CD4-positive, alpha-beta memory T cell (primary cell): ENCODE measurements at places on chromosomes 11 and 22. TPM values are rescaled to one million over a fixed set of nuclear protein-coding genes. Genes with fewer than 3 reads are reported as not detected.

GRCh38 chr11:57512646-57513451, 2.7 kb downstream of the SLC43A1 start:
- DNase-seq = no peak
- H3K27me3 ChIP-seq = no peaks in the 10 kb centered on the region
- H3K36me3 ChIP-seq = no peaks in the 10 kb centered on the region
- peaks cover 22% of the 10 kb centered on the region for H3K4me1 ChIP-seq
- H3K4me3 ChIP-seq = no peak overlapping the region

MYH9 gene
- 17.3 TPM for polyA plus RNA-seq

DNA sequence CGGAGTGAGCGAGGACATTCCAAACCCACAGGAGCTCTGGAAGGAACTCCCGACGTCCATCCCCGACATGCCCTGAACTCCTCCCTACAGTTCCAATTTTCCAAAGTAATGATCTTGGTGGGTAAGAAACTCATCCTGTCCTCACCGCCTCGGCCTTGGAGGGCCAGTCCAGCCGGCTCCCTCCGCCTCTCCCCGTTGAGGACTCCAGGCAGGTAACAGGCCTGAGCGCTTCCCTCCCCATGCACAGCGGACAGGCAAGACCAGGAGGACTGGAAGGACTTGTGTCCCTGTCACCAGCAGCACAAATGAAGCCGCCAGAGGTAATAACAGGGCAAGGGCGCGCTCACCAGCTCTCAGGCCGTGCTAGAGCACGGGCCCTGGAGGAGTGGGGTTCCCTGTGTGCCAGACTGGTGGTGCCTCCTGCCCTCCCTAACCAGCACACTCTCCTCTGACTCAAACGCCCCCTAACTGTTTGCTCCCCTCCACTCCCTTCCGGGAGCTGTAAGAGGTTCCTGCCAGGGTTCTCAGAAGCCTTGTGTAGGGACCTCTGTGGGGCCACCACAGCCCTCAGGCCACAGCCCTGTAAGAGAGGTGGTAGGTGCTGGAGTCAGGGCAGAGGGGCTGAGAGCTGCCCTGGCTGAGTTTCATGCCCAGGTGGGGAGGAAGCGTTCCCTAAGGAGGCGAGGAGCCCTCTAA, 17.1 kb downstream of the OVOL1 start:
- H3K4me3 ChIP-seq = no peak overlapping the region
- no peak overlapping the region for H3K27ac ChIP-seq
- no peak for DNase-seq
- H3K36me3 ChIP-seq = no peaks in the 10 kb centered on the region

DNA sequence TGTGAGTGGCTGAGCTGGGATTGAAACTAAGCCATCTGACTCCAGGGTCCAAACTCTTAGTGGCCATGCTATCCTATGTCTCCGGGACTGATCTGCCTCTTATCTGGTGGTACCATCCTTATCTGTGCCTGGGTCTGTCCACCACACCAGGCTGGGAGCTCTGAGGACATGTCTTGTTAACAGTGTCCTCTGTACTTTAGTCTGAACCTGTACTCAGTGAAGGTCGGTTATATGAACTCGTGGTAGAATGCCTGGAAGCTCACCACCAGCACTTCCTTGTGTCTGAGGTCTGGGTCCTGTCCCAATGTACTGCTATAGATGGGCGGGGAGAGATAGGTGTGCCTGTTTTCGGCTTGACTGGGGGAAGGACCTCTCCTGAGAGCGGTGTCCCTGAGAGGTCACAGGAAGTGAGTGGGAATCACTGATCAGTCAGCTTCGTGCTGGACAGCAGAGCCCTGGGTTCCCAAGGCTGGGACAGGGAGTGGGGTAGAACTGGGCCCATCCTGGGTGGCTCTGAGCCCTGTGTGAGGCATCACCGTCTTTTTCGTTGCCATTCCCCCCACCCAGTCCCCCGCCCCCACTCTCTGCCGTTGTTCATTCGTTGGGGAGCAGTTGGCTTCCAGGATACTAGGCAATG, 8.9 kb downstream of the MYO7A start:
- DNase-seq = no peak
- H3K27ac ChIP-seq = no peak overlapping the region
- H3K4me1 ChIP-seq = peaks cover under 1% of the 10 kb centered on the region
- no peaks in the 10 kb centered on the region for H3K36me3 ChIP-seq
- no peak overlapping the region for H3K4me3 ChIP-seq

DNA sequence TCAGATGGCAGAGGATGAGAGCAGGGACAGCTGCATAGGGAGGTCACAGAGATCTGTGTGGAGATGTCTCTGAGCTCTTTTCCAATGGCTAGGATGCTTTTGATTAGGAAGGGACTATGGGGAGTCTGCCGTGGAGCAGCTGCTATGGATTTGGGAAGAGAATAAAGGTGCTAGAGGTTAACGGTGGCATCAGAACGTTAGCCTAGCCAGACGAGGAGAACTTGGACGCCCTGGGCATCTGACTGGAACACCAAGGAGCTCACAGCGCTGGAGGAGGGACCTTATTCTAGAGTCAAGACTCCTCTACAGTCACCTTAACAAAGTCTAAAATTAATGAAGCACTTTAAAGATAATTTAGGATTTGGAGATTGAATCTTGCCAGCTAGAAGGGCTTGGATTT, 157.2 kb upstream of the B3GAT1 start:
- no peaks in the 10 kb centered on the region for H3K36me3 ChIP-seq
- no peaks in the 10 kb centered on the region for H3K4me1 ChIP-seq
- H3K4me3 ChIP-seq = no peak overlapping the region

DNA sequence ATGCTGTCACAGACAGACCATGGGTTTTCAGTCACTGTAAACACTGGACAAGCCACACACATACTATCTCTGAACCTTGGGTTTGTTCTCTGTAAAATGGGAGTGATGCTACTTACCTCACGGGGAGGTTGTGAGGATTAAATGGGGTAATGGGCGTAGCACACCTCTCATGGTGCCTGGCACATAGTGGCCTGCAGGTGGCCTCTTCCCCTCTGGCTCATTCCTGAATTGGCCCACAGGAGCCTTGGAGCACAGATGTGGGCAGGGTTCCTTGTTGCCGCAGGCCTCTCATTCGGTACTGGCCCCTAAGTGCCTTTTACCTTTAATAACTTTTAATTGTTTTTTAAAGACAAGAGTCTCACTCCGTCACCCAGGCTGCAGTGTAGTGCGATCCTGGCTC, 11.7 kb downstream of the MICAL2 start:
- no peak for DNase-seq
- no peak overlapping the region for H3K4me3 ChIP-seq
- H3K27ac ChIP-seq = no peak overlapping the region
- no peaks in the 10 kb centered on the region for H3K27me3 ChIP-seq

GRCh38 chr11:62726156-62726914, 922 bp downstream of the HNRNPUL2 start:
- peaks cover 54% of the 10 kb centered on the region for H3K4me1 ChIP-seq
- H3K36me3 ChIP-seq = peaks cover 29% of the 10 kb centered on the region
- DNase-seq = no peak
- H3K4me3 ChIP-seq = peak overlapping the region; percentile 95

DNA sequence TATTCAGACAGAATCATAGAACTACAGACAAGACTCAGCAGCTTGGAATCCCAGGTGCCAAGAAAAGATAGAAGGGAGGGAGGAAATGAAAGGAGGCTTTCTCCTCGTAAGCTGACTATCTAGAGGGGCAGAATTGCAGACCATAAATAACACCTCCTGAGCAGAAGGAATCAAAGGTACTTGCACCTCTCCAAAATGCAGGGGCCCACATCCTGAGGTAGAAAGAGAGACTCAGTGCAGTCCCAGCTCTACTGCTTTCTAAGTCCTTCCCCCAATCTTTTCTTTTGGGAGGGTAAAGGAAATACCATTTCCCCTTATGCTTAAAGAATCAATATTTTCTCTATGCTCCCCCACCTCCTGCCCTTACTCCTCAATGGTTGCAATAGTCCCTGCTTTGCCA, 55.2 kb downstream of the SYTL2 start:
- peak overlapping the region; percentile 3 for H3K27ac ChIP-seq
- DNase-seq = no peak
- no peaks in the 10 kb centered on the region for H3K36me3 ChIP-seq
- H3K4me1 ChIP-seq = peaks cover 89% of the 10 kb centered on the region
- peak overlapping the region; percentile 3 for H3K4me3 ChIP-seq
- no peaks in the 10 kb centered on the region for H3K27me3 ChIP-seq

LGALS12 gene
- not detected for polyA plus RNA-seq

GRK2 gene
- 63.7 TPM for polyA plus RNA-seq

- H3K4me3 ChIP-seq = no peak overlapping the region
- no peaks in the 10 kb centered on the region for H3K4me1 ChIP-seq
- no peak for DNase-seq
- H3K27me3 ChIP-seq = no peaks in the 10 kb centered on the region
Observed at GRCh38 chr11:17767914-17768313, 33.3 kb downstream of the KCNC1 start.

SLC29A2 gene
- 3.1 TPM for polyA plus RNA-seq

- H3K27ac ChIP-seq = no peak overlapping the region
- H3K36me3 ChIP-seq = no peaks in the 10 kb centered on the region
- no peak overlapping the region for H3K4me3 ChIP-seq
Observed at GRCh38 chr11:14374922-14375830, 16.2 kb upstream of the RRAS2 start.

- no peak overlapping the region for H3K4me3 ChIP-seq
- no peak overlapping the region for H3K27ac ChIP-seq
- no peaks in the 10 kb centered on the region for H3K36me3 ChIP-seq
- H3K4me1 ChIP-seq = no peaks in the 10 kb centered on the region
- no peaks in the 10 kb centered on the region for H3K27me3 ChIP-seq
- DNase-seq = no peak
Observed at GRCh38 chr11:12280199-12280837, 97.1 kb upstream of the PARVA start.

TBX1 gene
- polyA plus RNA-seq = not detected

HTR3A gene
- polyA plus RNA-seq = 0.23 TPM

DNA sequence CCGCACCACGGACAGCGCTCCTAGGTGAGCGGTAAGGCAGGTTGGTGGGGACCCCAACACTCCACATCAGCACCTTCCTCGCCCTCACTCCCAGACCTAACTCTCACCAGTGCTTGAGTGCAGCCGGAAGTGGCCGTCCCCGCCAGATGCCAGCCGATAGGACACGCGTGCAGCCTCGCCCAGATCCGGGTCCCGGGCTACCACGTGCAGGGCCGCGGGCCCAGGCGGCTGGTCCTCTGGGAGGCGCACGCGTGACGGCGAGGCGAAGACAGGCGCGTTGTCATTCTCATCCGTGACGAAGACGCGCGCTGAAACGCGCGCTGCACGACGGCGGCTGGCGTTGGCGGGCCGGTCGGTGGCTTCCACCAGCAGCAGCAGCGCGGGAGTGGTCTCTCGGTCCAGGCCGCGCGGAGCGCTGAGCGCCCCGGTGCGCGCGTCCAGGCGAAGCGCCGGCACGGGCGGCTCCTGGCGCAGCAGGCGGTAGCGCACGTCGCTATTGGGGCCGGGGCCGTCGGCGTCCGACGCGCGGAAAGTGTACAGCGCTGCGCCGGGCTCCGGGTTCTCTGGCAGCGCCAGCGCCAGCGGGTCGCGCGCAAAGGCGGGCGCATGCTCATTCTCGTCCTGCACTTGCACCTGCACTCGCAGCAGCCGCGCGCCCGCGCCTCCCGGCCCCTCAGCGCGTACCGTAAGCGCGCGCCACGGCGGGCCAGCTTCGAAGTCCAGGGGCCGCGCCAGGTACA, 10.8 kb upstream of the TPP1 start:
- H3K27ac ChIP-seq = no peak overlapping the region
- H3K4me1 ChIP-seq = peaks cover 15% of the 10 kb centered on the region
- H3K27me3 ChIP-seq = no peaks in the 10 kb centered on the region
- H3K4me3 ChIP-seq = no peak overlapping the region

GRCh38 chr22:49455595-49455994, 372.1 kb downstream of the BRD1 start:
- DNase-seq = no peak
- no peaks in the 10 kb centered on the region for H3K36me3 ChIP-seq
- no peak overlapping the region for H3K4me3 ChIP-seq
- no peaks in the 10 kb centered on the region for H3K4me1 ChIP-seq
- no peak overlapping the region for H3K27ac ChIP-seq

DNA sequence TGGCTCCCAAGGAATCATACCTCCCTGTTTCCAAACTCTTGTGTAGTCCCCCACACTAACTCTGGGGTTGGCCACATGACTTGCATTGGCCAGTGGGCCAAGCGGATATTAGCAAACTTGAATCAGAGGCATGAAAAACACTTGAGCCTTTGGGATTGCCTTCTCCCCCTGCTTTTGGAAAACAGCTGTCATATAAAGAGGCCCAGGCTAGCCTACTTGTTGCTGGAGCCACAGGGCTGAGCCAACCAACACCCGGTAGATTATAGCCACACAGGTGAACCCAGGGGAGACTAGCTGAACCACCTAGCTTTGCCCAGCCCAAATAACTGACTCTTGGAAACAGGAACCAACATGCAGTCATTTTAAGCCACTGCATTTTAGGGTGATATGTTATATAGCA, 354.8 kb downstream of the TENM4 start:
- H3K4me3 ChIP-seq = no peak overlapping the region
- DNase-seq = no peak
- no peaks in the 10 kb centered on the region for H3K4me1 ChIP-seq
- no peak overlapping the region for H3K27ac ChIP-seq
- H3K36me3 ChIP-seq = no peaks in the 10 kb centered on the region

GSTT2 gene
- not detected for polyA plus RNA-seq

GRCh38 chr11:125401746-125402145, 94.3 kb downstream of the FEZ1 start:
- DNase-seq = no peak
- H3K27me3 ChIP-seq = peaks cover 14% of the 10 kb centered on the region
- H3K27ac ChIP-seq = no peak overlapping the region
- H3K36me3 ChIP-seq = no peaks in the 10 kb centered on the region

MN1 gene
- polyA plus RNA-seq = not detected

CARD16 gene
- 219 TPM for polyA plus RNA-seq

GRCh38 chr11:13152264-13152663, 125.3 kb upstream of the BMAL1 start:
- H3K36me3 ChIP-seq = no peaks in the 10 kb centered on the region
- H3K4me3 ChIP-seq = no peak overlapping the region
- H3K27ac ChIP-seq = no peak overlapping the region
- H3K27me3 ChIP-seq = no peaks in the 10 kb centered on the region

DNA sequence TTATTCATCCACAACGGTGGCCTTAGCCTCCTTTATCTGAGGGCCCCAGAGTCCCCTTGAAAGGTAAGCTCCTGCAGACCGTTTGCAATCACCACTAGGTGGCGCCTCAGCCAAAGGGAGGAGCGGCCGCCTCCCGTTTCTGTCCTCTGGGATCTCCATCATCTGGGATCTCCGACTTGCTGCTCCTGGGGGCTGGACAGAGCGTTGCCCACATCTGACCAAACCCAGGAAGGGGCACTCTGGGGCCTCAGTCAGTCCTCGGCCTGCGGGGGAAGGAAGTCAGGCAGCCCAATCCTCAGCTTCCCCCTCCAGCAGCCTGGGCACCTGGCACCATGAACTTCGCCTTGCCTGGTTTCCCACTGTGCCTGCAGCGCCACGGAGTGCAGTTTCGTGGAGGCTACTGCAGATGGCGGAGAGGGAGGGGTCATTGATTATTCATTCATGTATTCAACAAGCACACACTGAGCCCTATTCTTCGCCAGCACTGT, 23.5 kb downstream of the TP53I11 start:
- H3K27ac ChIP-seq = no peak overlapping the region
- no peak overlapping the region for H3K4me3 ChIP-seq
- H3K27me3 ChIP-seq = no peaks in the 10 kb centered on the region
- H3K4me1 ChIP-seq = no peaks in the 10 kb centered on the region
- peak; percentile 38 for DNase-seq
